ENCODE measurements at places on chromosomes 12 and 14. TPM values are rescaled to one million over a fixed set of nuclear protein-coding genes. Genes with fewer than 3 reads are reported as not detected.

The GDF3 gene
- not detected for polyA plus RNA-seq

The LUM gene
- 40.5 TPM for polyA plus RNA-seq

The ANKRD13A gene
- 27.5 TPM for polyA plus RNA-seq

The RNASE3 gene
- polyA plus RNA-seq: 0.09 TPM

The KRT73 gene
- polyA plus RNA-seq: not detected

The PRH1 gene
- polyA plus RNA-seq: 2.6 TPM

The SPATS2 gene
- 11.9 TPM for polyA plus RNA-seq

The KIF5A gene
- not detected for polyA plus RNA-seq

The GUCY2C gene
- polyA plus RNA-seq: 46.1 TPM

The GLIPR1L1 gene
- polyA plus RNA-seq: not detected

The KLRC1 gene
- 0.58 TPM for polyA plus RNA-seq

The BCL2L14 gene
- 23.1 TPM for polyA plus RNA-seq

The AEBP2 gene
- 9.5 TPM for polyA plus RNA-seq

The MOAP1 gene
- polyA plus RNA-seq: 31.2 TPM

The RERGL gene
- not detected for polyA plus RNA-seq

The AICDA gene
- 0.31 TPM for polyA plus RNA-seq

The C12orf42 gene
- not detected for polyA plus RNA-seq

The CD163 gene
- polyA plus RNA-seq: 147 TPM

The BMAL2 gene
- polyA plus RNA-seq: 3.4 TPM

The PRR4 gene
- 1.5 TPM for polyA plus RNA-seq

The TMEM63C gene
- 2.0 TPM for polyA plus RNA-seq

The WDHD1 gene
- polyA plus RNA-seq: 9.7 TPM

The KRT6A gene
- polyA plus RNA-seq: 0.13 TPM

The FIGNL2 gene
- not detected for polyA plus RNA-seq

The SCN8A gene
- polyA plus RNA-seq: not detected

The TDRD9 gene
- 0.37 TPM for polyA plus RNA-seq

The DNAI7 gene
- polyA plus RNA-seq: 0.22 TPM

The KRT79 gene
- polyA plus RNA-seq: not detected

The GIT2 gene
- 7.4 TPM for polyA plus RNA-seq

The ASIC1 gene
- 2.2 TPM for polyA plus RNA-seq

The INF2 gene
- 317 TPM for polyA plus RNA-seq

The ANKRD9 gene
- 32.7 TPM for polyA plus RNA-seq

The CHST11 gene
- polyA plus RNA-seq: 1.1 TPM

The NPFF gene
- not detected for polyA plus RNA-seq

The TCP11L2 gene
- 6.2 TPM for polyA plus RNA-seq

The SLC7A8 gene
- 11.3 TPM for polyA plus RNA-seq

The OR6C2 gene
- not detected for polyA plus RNA-seq

The MGP gene
- 12.1 TPM for polyA plus RNA-seq

The AQP6 gene
- 0.31 TPM for polyA plus RNA-seq

The PTPN21 gene
- polyA plus RNA-seq: 8.5 TPM

The OTX2 gene
- not detected for polyA plus RNA-seq

The TRPV4 gene
- 2.2 TPM for polyA plus RNA-seq
